HEK293T (cell line): ENCODE measurements at places on chromosomes 2 and 18.

DNA sequence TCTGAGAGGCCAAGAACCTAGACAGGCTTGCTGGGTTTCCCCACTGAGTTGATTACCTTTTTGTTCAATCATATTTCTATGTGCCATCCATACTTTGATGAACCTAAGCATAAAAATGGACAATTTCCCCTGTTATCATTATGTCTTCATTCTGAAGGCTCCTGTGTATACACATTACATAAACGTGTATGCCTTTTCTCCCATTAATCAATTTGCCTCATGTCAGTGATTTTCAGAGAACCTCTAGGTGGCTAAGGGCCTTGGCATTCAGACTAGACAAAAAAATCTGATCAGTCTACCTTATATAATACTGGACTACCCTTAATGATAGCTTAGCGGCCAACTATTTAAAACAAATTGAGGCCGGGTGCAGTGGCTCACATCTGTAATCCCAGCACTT, 4.1 kb upstream of the PEX13 start:
- DNase-seq: no peak

DNA sequence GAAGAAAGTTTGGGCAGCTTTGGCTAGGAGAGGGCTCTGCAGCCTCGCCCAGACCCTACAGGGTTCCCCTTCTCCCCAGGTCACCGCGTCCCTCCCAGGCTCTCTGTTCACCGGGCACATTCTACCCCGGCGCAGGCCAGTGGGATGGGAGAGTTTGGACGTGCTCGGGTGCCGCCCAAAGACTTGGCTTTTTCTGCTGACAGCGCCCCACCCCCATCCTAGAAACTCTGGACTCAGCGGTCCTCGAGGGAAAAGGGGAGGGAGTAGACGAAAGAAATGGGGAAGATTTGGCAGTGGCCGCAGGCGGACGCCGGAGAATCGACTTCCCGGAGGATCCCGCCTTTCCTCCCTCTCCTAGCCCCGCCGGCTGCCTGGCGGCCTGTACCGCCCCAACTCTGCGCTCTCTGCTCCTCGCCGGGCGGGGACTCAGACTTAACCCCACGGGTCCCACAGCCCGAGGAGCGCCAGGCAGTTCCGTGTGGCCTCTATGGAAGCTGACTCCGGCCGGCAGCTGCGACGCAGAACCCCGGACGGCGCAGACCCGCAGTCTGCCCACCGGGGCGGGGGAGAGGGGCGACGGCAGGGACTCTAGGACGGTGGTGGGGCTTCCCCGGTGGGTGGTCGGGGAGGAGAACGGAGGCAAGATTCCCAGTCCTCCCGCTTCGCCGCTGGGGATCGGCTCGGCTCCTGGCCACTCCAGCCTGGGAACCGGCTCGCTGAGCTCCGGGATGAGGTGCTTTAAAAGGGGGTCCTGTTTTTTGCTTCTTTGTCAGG, 863 bp upstream of the SIX2 start:
- DNase-seq: peak; percentile 59

- no peak for DNase-seq
Observed at GRCh38 chr2:136448986-136449780, 316.2 kb upstream of the THSD7B start.

- no peak for DNase-seq
Observed at GRCh38 chr2:145412155-145412554, 892.2 kb upstream of the ZEB2 start.

DNA sequence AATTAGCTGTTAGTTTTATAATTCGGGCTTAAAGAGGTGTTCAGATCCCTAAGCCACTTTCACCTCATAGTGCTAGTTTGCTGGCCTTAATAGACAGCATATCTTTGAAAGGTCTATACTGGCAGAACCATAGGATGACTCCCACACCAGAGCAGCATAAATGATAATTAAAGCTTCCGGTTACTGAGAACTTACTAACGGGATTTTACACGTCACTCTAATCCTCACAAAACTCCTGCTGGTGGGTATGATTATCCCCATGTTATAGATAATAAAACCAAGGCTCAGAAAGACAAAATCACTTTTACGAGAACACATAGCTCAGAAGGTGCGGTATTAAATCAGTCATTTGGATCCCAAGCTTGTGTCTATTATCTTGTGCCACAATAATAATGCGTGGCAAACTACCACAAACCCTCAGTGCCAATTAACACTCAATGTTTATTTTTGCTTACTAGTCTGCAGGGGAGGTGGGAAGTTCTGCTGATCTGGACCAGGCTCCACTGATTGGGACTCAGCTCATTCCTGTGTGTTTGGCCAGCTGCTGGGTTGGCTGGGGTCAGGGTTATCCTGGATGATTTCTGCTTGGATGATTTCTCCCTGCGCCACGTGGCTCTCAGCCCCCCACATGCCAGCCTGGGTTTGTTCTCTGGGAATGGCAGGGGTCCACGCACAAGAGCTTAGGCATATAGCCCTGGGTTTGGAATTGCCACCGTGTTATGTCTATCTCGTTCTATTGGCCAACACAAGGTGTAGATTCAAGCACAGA, 62.3 kb downstream of the TRIB2 start:
- DNase-seq: no peak

- no peak for DNase-seq
Observed at GRCh38 chr2:191522478-191523120, 155.3 kb upstream of the NABP1 start.
